ENCODE measurements at places on chromosomes 5 and 9.
A peak's percentile ranks its signal among the peaks of the same experiment; 100 is the strongest.

DNA sequence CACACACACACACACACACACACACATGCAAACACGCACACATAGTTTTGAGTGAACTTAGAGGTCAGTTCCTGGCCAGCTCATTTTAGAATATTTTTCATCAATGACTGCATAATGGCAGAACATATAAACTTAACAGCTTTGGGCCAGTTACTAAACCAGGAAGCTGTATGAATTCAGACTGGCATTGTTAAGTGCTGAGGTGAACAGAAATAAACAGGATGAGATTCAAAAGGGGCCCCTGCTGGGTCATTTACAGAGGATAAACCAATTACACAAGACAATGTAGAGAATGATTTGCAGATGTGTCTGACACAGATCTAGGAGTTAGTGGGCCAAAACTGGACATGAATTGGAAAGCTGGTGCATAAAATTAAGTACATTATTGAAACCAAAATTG is 44.6 kb downstream of the MARCHF11 start:
- peak; percentile 91 for DNase-seq

- DNase-seq = no peak
Measured at GRCh38 chr5:66628561-66628960, 32.4 kb downstream of the MAST4 start.

GRCh38 chr9:104240890-104241289 is 146.8 kb downstream of the SMC2 start:
- no peak for DNase-seq

DNA sequence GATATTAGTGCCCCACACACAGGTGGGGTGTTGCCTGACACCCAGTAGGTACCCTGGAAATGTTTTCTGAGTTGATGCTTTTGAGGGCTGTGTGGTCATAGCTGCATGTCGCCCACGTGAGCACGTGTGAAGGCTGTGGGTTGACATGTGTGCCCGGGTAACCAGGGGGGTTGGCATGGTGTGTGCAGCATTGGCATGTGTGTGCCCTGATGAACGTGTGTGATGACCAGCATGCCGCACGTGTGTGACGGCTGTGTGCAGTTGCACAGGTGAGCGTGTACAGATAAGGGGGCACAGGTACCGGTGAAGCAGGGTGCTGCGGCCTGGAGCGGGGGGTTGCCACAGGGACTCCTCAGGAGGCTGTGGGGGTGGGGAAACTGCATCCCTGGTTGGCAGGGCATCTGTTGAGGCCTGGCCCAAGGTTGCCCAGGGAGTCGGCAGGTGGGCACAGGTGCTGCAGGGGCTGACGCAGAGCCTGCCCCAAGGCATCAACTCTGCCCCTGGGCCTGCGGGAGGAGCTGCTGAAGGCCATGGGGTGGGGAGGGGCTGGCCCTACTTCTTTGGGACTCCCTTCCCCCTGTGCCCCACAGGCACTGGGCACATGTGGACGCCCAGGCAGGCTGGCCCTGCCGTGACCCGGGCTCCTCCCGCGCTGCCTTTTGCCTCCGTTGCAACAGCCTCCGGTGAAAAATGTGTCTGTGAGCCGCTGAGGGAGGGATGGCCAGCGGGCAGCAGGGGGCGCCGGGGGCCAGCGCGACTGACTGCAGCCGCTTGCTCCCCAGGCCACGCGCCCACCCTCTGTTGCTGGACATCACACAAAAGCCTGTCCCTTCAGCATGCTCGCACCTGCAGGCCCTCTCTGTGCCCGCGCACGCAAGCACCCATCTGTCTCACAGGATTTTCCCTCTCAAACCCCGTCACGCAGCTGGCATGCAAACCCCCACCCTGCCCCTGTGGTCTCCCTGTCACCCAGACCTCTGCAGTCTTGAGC is 2.2 kb downstream of the UNC5A start:
- DNase-seq = no peak

- DNase-seq = no peak
Measured at GRCh38 chr5:142613271-142613671, 72.6 kb downstream of the FGF1 start.

Measured in NCI-H1417 treated with DMSO at 0.1 percent for 48 hours (cell line).